ENCODE measurements at places on chromosomes 2 and 18.

GRCh38 chr2:67840460-67841068, 222.2 kb downstream of the C1D start:
- DNase-seq = peak; percentile 35

- peak; percentile 77 for DNase-seq
These were observed 160.2 kb downstream of the NCK2 start for GRCh38 chr2:105904938-105905337.

- DNase-seq = no peak
These were observed 222.8 kb downstream of the ARL4C start for GRCh38 chr2:234273887-234274584.

DNA sequence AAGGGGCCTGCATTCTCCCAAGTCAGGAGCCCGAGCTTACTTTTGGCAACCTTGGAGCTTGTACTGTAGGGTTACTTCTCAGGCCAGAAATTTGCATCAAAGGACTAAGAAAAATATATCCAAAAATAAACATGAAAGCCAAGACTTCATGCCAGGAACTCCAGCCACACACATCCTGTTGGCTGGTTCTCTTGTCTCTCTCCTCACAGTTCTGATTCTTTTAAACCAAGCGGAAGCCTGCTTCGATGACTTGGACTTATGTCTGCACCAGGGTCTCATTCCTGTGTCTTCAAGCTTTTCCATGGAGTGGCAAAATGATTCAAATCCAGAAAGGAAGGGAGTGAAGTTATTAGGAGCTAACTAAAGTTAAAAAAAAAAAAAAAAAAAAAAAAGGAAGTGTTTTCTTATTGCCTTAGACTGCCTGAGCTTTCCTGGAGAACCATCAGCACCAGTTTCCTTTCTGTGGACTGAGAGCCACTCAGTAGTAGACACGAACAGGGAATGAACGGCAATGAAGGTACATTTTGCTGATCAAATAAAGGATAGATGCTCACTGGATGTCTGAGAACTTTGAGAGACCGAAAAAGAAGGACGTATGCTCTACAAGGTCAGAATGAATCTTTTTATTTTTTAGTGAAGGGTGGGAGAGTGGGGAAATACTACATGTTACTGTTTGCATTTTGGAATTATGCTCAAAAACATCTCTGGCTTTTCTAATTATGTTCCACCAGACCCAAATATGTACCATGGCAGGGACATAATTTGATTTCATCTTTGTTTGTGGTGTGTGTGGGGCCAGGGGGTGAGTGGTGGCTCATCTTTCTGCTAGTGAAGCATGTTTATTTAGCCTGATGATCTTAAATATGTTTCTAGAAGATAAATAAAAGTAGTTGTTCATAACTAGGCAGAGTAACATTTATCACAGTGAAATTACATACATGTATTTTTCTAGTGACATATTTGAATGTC, 86.0 kb downstream of the RAPGEF4 start:
- no peak for DNase-seq

DNA sequence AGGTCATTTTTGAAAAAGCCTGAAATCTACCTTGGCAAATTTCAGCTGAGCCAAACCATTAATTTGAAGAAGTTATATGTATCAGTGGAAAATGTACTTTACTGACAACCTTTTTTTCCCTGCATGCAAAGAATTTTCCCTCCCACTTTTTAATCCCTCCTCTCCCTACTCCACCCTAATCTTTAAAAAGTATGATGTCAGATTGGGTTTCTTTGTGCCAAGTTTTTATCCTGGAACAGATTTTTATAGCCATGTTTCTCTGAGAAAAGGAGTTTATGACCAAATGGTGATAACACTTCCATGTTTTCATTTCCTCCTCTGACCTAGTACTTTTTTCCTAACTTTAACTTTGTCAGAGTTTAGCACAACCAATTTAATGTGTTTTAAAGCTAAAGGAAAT, 250.3 kb upstream of the FOSL2 start:
- DNase-seq = no peak

GRCh38 chr18:48125724-48126123, 195.3 kb upstream of the SMAD2 start:
- DNase-seq = no peak

DNA sequence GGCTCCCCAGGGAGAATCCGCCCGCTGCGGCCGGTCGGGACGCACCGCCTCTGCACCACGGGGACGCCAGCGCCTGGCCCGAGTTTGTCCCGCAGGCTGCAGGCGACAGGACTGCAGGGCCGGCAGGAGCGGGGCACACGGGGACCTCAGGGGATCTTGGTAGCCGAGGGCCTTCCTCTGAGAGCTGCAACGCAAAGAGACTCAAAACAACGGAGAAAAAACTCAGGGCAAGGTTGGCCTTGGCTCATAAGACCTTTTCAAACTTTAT, 79.7 kb downstream of the ARHGEF4 start:
- DNase-seq = no peak

GRCh38 chr2:20113004-20113796, 61.8 kb upstream of the LAPTM4A start:
- no peak for DNase-seq

GRCh38 chr2:165777522-165778186, 16.4 kb downstream of the GALNT3 start:
- DNase-seq = no peak

DNA sequence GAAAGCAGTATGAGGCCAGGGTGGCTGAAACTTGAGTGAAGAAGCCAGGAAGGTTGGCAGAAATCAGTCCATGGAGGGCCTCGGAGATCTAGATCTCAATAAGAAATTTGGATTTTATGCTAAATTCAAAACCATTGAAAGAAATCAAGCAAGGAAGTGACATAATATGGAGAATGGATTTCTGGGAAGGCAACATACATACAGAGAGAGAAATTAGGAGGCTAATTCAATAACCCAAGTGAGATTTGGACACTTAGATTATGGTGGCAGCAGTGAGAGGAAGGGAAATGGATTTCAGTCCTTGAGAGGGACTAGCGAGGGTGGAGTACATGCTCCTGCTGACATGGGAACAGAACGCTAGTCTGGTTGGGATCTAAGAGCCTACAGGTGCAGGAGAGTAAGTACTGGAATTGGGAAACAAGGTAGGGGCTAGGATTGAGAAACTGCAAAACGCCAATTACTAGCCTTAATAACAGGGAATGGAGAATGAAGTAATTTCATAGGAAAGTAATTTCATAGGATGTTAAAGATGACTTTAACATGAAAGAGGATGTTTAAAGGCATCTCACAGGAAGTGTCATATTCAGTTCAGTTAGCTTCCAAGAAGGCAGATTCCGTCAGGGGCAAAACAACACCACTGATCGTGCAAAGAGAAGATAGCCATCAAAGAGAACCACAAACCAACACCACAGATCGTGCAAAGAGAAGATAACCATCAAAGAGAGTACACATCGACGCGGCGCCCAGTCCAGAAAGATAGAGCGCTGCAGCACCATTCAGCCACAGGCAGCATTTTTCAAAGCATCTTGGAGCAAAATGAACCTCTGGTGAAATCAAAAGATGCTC, 27.2 kb downstream of the CDKL4 start:
- DNase-seq = no peak

GRCh38 chr2:46651363-46652099, 172.2 kb downstream of the TMEM247 start:
- DNase-seq = no peak

DNA sequence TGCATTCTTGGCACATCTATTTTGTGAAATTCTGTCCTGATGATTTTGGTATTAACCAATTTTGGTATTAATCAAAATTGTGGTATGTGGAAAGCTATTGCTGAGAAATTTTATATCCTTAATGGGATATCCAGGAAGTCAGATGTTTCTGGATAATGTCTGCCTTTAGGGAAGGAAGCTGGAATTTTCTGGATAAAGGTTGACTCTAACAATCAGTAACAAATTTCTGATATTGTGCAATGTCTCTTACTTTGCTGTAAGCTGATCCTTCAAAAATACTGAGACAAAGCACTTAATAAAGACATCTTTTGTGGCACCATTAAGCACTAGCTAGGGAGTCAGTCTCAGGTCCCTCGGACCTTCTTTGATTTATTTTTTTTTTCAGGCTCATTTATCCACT, 100.8 kb upstream of the UGP2 start:
- DNase-seq = no peak

- no peak for DNase-seq
These were observed 62.6 kb downstream of the KLF7 start for GRCh38 chr2:207103132-207103531.
